Fibroblast of upper back skin (primary cell): ENCODE measurements at places on chromosomes 7 and 10.

DNA sequence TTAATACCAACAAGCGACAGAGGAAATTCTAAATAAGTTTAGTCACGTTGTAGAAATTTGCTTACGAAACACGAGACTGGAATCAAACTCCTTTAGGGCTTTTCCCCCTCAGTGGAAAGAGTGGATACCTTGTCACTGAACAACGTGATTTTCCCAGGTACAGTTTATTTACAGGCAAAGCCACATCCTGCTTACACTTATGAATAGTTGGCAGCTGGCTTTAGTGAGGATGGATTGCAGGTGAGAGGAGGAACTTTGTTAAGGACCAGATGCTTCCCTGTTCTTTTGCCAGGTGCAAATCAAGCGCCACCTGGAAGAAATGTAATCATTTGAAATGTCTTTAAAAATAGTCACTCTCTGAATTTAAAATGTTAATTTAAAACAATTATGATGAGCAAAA lies 282.4 kb downstream of the ADARB2 start:
- no peak for DNase-seq

- peak; percentile 80 for DNase-seq
Measured at GRCh38 chr10:33193701-33194521, 140.6 kb downstream of the NRP1 start.

DNA sequence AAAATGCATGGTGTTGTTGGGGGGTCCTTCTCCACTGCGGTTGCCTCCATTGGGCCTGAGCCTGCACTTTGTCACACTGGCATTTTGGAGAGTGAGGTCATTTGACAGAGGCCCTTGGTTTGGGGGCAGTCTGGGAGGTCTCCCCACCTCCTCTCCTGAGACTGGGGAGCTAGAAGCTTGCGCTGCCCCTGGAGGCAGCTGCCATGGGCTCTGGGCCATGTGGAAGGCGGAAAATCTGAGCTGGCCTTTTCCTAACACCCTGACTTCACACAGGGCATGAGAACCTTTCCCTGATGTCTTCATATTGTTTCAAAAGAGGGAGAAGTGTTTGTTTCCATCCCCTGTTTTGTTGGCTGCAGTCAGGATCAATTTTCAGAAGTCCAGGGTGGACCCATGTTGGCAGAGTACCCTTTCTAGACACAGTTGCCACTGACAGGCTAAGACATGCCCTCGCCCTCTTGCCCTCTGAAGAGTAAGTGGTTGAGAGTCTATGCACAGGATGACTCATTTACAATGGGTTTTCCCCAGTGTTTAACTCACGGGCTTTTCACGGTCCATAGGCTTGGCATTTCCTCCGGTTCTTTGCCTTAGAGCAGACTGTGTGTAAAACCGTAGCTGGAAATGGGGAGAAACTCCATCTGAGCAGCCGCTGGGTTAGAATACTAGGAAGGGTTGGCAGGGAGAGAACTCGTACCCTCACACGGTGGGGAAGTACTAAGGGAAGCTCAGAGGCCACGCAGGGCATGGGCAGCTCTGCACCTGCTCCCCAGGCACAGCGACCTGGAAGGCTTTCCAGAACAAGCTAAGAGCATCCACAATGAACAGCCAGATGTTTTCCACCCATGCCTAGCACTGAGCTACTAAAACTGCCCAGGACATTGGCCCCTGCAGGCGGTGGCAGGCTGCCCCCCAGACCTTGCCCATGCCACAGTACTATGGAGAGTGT lies 655.0 kb downstream of the SDK1 start:
- DNase-seq, result no peak

- peak; percentile 72 for DNase-seq
Measured at GRCh38 chr10:93299606-93300287, 182.4 kb downstream of the MYOF start.

DNA sequence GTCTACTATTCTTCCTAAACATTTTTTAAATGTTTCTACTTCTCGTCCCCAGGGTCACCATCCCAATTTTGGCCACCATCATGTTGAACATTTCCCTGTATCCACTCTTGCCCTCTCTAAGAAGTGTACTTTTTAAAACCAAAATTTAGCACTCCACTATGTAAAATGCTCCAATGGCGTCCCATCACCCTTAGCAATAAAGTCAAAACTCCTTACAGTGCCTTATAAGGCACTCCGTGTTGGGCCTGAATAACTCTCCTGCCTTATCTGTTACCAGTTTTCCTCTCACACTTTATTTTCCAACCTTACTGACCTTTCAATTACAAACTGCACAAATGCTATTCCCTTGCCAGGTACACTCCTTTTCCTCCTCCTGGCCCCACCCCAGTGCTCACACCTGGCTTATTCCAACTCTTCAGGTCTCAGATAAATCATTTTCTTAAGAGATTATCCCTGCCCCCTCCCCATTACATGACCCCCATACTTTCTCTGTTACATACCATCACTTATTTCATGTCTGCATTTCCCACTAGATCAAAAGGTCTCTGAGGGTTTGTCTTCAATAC lies 1.3 kb downstream of the TMEM168 start:
- DNase-seq, result no peak

DNA sequence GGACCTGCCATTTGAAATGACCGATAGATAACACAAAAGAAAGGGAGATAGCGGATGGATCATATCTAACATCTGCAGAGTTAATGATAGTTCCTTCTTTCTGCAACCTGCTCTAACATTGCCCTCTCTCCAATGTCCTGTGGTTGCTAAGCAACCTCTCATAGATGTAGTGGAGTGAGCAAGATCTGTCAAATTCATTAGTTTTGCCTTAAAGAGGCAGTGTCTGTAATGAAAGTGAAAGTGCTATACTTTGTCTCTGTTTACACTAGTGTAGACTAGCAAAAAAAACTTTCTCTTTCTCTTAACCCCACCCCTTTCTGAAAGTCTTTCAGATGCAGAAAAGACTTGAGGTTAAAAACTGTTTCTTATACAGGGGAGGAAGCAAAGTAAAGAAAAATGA lies 1196.9 kb downstream of the SORCS3 start:
- peak; percentile 19 for DNase-seq

DNA sequence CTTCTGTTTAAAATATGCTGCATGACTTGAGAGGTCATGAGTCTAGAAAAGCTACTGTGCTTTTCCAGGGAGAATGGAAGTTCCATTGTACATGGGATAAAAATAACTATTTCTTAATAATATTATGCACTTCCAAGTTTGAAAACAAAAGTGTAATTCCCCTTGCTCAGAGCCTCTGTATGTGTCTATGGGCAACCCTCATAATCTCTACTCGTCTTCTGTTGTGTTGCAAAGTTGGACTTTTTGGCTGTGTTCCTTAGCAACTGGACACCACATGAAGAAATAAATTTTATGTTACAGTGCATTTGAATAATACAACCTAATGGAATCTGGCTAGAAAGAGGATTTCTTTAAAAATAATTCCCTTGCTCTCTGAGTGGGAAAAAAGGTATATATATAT lies 242.6 kb downstream of the TWIST1 start:
- no peak for DNase-seq

DNA sequence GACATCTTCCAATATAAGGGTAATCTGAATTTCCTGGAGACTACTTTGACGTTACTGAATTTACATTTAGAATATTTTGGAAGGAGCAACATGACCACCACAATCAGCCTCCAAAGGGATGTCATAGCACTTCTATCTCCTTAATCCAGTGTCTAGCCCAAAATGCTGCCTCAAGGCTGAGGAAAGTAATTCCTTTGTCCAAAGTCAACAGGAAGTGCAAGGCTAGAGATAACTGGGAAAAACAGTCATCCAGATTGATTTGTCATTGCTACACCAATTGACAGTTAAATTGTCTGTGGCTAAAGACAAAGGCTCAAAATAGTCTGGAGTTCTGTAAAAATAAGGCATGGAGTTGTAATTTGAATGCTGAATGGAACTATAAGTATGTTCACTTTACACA lies 3.9 kb upstream of the TFPI2 start:
- no peak for DNase-seq

GRCh38 chr10:29929006-29929405 lies 130.4 kb downstream of the JCAD start:
- DNase-seq, result no peak
